Activated CD4-positive, alpha-beta memory T cell treated with anti-CD3 and anti-CD28 coated beads for 36 hours (primary cell): ENCODE measurements at places on chromosomes 7 and 10. TPM values are rescaled to one million over a fixed set of nuclear protein-coding genes. Genes with fewer than 3 reads are reported as not detected.

Gene SLIT1
- total RNA-seq, result 0.63 TPM

Gene CALHM1
- total RNA-seq, result not detected

Gene KLF14
- not detected for total RNA-seq

Gene GPC2
- 4.8 TPM for total RNA-seq

Gene LEP
- total RNA-seq, result not detected

Gene TNKS2
- 35.7 TPM for total RNA-seq

Gene ACTL6B
- total RNA-seq, result not detected

Gene HTRA1
- total RNA-seq, result not detected

Gene OIT3
- total RNA-seq, result not detected

Gene CACNB2
- total RNA-seq, result not detected

Gene IKZF1
- total RNA-seq, result 216 TPM

Gene DNAJC1
- 24.8 TPM for total RNA-seq

Gene CLDN4
- 0.14 TPM for total RNA-seq

Gene EFCAB10
- not detected for total RNA-seq
